ENCODE measurements at places on chromosomes 13 and 19.

DNA sequence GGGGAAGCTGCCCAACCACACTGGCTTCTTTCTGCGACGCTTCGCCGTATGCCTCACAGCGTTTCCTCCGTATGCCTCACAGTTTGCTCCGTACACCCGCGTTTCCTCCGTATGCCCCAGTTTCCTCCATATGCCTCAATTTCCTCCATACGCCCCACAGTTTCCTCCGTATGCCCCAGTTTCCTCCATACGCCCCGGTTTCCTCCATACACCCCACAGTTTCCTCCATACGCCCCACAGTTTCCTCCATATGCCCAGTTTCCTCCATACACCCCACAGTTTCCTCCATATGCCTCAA lies 22.6 kb downstream of the GAS6 start:
- DNase-seq = no peak

GRCh38 chr13:77832339-77833100 lies 86.1 kb downstream of the EDNRB start:
- no peak for DNase-seq

- peak; percentile 71 for DNase-seq
Measured at GRCh38 chr19:45643024-45643926, 4.1 kb upstream of the EML2 start.

DNA sequence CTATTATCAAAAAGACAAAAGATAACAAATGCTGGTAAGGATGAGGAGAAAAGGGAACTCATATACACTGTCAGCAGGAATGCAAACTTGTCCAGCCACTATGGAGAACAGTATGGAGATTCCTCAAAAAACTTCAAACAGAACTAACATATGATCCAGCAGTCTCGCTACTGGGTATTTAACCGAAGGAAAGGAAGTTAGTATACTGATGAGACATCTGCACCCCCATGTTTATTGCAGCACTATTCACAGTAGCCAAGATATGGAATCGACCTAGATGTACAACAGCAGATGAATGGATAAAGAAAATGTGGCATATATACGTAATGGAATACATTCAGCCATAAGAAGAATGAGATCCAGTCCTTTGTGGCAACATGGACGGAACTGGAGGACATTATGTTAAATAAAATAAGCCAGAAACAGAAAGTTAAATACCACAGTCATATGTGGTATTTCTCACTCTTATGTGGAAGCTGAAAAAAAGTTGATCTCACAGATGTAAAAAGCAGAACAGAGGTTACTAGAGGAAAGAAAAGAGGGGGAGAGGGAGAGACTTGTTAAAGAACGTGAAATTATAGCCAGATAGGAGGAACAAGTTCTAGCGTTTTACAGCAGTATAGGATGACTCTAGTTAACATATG lies 83.2 kb downstream of the RUBCNL start:
- no peak for DNase-seq

DNA sequence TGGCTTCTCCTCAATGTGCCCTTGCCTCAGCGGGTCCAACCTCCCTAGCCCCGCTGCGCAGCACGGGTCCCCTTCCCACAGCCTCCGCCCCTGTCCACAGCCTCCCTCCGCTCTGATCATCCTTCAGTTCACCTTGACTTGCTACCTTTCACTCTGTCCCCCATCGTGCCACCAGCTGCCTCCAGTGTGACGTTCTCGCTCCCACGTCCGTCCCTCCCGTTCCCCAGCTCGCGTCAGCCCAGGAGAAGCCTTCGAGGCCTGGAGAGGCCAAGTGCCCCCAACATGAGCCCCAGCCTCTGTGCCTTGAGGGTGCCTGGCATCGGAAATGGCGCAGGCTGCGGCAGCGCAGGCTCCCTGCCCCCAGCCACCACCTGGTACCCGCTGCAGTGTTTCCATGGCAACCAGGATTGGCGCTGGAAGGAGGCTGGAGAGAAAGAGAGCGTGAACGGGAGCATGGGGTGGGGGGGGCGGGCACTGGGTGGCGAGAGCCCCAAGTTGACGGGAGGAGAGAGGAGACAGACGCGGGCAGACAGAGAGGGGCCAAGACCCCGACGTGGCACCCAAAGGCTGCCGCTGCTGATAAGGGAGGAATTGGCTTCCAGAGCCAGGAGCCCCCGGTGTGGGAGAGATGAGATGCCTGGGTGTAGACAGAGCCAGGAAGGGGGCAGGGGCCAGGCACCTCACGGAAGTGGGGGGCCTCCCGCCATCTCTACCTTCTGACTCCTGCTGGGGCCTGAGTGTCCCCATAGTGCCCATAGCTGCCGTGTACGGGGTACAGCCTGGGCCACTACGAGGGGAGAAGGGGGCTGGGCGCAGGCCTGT lies 844 bp upstream of the ASPDH start:
- peak; percentile 48 for DNase-seq

DNA sequence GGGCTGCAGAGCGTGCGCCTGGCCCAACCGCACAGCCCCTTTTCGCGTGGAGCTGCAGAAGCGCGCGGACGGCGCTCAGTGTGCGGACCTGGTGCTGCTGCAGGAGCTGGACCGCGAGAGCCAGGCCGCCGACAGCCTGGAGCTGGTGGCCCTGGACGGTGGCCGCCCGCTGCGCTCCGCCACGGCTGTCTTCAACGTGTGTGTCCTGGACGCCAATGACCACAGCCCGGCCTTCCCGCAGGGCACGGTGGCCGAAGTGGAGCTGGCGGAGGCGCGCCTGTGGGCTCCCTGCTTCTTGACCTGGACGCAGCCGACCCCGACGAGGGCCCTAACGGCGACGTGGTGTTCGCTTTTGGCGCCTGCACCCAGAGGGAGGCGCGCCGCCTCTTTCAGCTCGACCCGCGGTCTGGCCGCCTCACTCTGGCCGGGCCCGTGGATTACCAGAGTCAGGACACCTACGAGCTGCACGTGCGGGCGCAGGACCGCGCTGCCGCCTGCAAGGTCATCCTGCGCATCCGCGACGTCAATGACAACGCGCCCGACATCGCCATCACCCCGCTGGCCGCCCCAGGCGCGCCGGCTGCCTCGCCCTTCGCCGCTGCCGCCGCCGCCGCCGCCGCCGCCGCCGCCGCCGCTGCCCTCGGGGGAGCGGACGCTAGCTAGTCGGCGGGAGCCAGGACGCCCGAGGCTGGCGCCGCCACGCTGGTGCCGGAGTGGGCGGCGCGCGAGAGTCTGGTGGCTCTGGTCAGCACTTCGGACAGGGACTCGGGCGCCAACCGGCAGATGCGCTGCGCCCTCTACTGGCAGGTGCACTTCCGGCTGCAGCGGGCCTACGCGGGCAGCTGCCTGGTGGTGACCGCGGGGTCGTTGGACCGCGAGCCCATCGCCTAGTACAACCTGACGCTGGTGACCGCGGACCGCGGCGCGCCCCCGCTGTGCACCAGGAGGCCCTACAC lies 172.2 kb downstream of the OLFM4 start:
- DNase-seq = no peak

DNA sequence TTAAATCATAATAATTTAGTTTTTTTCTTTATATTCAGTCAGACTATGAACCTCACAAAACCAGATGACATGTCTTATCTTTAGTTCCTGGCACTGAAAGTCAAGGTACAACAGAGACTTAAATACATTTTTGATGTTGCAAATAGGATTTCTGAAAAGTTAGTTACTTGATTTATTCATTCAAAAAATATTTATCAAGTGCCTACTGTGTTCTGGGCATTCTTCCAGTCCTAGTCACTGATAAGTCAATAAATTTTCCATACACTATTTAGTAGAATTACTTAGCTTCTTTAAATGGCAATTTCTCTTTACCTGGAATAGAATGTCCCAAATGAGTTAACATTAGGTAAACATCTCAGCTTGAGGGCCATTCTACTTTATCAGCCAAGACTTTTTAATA lies 938.3 kb upstream of the PCDH9 start:
- no peak for DNase-seq

DNA sequence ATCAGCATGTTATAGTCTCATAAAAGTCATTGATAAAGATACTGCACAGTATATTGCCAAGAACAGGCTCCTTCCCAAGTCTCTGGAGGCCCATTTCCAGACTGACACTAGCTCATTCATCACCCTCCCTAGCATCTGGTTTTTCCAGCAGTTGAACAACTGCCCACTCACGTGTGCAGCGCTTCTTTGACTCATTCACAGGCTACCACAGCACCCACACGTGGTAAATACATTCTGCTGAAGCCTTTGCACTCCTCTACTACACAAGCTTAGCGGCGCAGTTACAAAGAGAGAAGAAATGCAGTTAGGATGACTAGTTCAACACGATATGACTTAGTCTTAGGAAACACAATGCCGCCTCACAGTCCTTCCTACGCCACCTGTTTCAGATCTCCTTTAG lies 87.7 kb downstream of the DOCK9 start:
- no peak for DNase-seq

All from NCI-H2081 (cell line).